Hematopoietic multipotent progenitor cell treated with erythropoietin and hydrocortisone succinate and interleukin-3 and kit ligand, for 8 days (in vitro differentiated cells): ENCODE measurements at places on chromosomes 16 and 17.

- DNase-seq = no peak
Measured at GRCh38 chr16:22291020-22291419, 6.2 kb upstream of the POLR3E start.

GRCh38 chr16:31177136-31177535, 2.8 kb upstream of the FUS start:
- peak; percentile 45 for DNase-seq

- DNase-seq = no peak
Measured at GRCh38 chr16:76696876-76697275, 419.7 kb downstream of the CNTNAP4 start.

DNA sequence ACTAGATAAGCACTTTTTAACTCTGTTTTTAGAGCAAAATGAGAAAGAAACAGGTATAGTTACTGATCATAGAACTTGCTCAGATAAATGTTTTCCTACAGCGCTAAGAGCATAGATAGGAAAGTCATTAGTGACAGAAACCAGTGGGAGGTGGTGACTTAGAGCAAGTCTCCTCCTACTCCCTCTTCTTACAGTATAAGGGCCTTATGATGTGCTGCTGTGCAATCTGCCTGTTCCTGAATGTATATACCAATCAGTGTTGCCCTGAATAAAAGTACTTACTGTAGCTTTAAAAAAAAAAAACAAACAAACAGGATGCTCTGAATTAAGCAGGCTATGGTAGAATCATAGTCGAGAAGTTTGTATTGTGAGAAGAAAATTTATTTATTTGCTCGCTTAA, 23.3 kb upstream of the RASL10B start:
- no peak for DNase-seq

DNA sequence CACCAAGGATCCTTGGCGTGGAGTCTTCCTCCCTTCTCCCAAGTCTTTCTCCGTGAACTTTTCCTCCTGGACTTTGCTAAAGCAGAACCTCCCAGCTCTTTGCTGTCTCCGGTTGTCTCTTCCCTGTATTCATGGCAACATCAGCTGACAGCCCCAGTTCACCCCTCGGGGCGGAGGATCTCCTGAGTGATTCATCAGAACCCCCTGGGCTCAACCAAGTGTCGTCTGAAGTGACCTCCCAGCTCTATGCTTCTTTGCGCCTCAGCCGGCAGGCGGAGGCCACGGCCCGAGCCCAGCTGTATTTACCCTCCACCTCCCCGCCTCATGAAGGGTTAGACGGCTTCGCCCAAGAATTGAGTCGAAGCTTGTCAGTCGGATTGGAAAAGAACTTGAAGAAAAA, 943 bp downstream of the CNTROB start:
- DNase-seq = peak; percentile 74

DNA sequence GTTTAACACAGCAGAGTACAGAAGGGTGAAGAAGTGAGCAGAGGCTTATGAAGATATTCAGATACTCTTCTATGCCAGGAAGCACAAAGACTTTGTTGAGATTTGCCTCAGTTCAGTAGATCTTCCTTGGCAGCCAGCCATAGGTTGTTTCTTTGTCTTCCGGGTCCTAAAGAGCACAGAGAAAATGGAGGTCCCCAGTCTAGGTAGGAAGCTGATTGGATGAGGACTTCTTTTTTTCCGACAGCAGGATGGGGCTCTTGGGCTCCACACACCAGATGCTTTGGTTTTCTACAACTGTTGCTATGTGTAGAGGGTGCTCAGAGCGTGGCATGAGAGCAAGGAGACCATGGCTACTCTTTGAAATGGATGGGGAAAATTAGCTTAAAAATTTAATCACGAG, 8.3 kb upstream of the CDC6 start:
- no peak for DNase-seq

GRCh38 chr17:35295686-35296085, 52.8 kb downstream of the SLFN5 start:
- no peak for DNase-seq

GRCh38 chr17:64236827-64237403, 26.1 kb downstream of the TEX2 start:
- peak; percentile 43 for DNase-seq

GRCh38 chr17:57636274-57636673, 108.8 kb downstream of the CCDC182 start:
- DNase-seq = no peak

GRCh38 chr16:58684001-58684353, 593 bp downstream of the SLC38A7 start:
- DNase-seq = peak; percentile 34

DNA sequence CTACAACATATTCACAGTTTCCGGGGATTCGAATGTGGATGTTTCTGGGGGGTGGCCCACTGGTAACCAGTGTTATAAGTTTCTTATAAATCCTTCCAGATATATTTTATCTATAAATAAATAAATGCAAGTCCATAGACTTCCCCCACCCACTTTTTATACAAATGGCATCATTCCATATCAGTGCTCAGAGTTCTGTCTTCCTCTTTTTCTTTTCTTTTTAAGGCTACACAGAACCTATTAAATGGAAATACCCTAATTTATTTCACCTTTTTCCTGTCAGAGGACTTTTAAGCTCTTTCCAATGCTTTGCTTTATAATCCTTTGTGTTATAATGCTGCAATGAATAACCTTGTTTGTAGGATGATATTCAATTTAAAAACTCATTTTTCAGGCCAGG, 3.8 kb downstream of the LGALS9 start:
- DNase-seq = no peak

- DNase-seq = no peak
Measured at GRCh38 chr17:72182371-72182873, 61.6 kb downstream of the SOX9 start.

GRCh38 chr17:28615260-28615940, 1.4 kb upstream of the RSKR start:
- DNase-seq = no peak

GRCh38 chr16:1173788-1174451, 21.0 kb downstream of the CACNA1H start:
- DNase-seq = no peak

GRCh38 chr17:66413559-66414520, 111.4 kb downstream of the PRKCA start:
- DNase-seq = no peak

GRCh38 chr16:11964761-11965551, at the start of gene TNFRSF17:
TSS of gene TNFRSF17 (plus strand) at chr16:11965210. CDS start at chr16:11965325, 115 bp downstream.
- DNase-seq = no peak

GRCh38 chr17:68125111-68125870, 89.8 kb downstream of the KPNA2 start:
- no peak for DNase-seq

DNA sequence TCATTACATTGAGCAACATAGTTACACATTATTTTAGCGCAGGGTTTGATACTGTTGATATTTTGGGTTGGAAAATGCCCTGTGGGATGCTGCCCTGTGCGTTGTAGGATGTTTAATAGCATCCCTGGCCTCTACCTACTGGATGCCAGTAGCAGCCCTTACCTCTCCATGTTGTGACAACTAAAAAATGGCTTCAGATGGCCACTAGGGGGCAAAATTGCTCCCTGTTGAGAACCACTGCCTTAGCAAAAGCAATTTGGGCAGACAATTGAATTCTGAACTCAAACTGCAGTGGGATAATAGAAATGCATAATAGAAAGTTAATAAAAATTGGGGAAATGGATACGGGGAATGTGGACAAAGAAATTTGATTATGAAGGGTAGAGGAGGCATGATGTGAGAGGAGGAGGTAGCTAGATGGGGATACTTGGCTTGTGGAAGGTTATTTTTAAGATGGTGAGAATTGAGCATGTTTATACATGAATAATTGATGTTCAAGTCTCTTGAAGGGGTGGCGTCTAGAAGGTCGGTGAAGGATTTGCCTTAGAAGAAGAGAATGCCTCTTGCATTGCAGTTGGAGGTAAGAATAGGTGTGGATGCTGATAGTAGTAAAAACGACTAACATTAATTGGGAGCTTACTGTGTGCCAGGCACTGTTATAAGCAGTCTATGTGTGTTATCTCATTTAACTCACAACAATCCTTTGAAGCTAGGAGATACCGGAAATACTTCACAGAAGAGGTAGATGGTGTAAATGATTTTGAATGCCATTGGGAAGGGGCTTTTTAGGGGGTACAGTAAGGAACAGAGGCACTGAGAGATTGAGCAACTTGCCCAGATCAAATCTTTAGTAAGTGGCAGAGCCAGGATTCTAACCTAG, 19.0 kb downstream of the HEATR9 start:
- DNase-seq = peak; percentile 84

DNA sequence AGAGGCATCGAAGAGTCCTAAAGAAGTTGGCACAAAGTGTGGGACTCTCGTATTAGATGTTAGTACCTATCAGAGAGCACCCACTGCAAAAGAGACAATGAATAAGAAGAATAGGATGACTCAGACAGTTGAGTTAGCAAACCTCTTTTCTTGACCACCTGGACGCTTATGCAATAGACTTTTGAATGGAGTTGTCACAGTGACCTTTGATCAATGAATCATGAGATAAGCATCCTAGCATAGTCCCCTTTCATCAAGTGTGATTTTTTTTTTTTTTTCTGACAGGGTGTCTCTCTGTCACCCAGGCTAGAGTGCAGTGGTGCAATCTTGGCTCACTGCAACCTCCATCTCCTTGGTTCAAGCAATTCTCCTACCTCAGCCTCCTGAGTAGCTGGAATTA, 1417.9 kb upstream of the GOT2 start:
- DNase-seq = no peak

- no peak for DNase-seq
Measured at GRCh38 chr16:28591355-28591754, 5.5 kb downstream of the SULT1A2 start.

GRCh38 chr16:68227183-68227793, 8.6 kb downstream of the ESRP2 start:
- no peak for DNase-seq
